ENCODE measurements at places on chromosomes 4 and X. TPM values are rescaled to one million over a fixed set of nuclear protein-coding genes. Genes with fewer than 3 reads are reported as not detected.

The BEX1 gene
- 10.0 TPM for total RNA-seq

The ZMAT1 gene
- total RNA-seq: 4.6 TPM

The ASB12 gene
- total RNA-seq: 0.81 TPM

The PLP2 gene
- total RNA-seq: 45.5 TPM

The PCSK1N gene
- total RNA-seq: 1.1 TPM

The CXCL1 gene
- 0.27 TPM for total RNA-seq
